ENCODE measurements at places on chromosomes 7 and 10.

- DNase-seq: no peak
Observed at GRCh38 chr10:43176271-43176670, 38.0 kb downstream of the CSGALNACT2 start.

GRCh38 chr10:130456616-130457015, 320.4 kb downstream of the GLRX3 start:
- no peak for DNase-seq

DNA sequence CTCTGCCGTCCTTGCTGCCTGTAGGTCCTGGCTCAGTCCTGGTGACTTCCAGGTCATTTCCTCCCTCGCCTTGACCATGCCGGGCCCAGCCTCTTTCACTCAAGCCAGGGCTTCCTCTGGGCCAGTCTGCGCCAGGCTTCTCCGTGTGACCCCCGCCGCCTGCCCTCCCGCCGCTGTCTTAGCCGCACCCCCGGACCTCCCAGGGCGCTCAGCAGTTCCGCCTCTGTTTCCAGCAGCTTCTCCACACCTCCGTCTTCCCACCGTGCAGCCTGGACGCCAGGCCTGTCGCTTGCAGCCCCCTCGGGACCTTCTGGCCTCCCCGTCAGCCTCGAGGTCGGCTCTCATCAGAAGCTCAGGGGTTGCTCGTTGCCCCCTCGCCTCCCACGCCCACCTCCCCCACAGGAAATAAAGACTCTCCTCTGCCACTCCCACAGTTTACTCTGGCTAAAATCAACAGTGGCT, 123.0 kb upstream of the FZD8 start:
- no peak for DNase-seq

- no peak for DNase-seq
Observed at GRCh38 chr7:24962418-24962962, 17.5 kb downstream of the OSBPL3 start.

- DNase-seq: peak; percentile 33
Observed at GRCh38 chr10:124200011-124200410, 106.6 kb upstream of the CHST15 start.

DNA sequence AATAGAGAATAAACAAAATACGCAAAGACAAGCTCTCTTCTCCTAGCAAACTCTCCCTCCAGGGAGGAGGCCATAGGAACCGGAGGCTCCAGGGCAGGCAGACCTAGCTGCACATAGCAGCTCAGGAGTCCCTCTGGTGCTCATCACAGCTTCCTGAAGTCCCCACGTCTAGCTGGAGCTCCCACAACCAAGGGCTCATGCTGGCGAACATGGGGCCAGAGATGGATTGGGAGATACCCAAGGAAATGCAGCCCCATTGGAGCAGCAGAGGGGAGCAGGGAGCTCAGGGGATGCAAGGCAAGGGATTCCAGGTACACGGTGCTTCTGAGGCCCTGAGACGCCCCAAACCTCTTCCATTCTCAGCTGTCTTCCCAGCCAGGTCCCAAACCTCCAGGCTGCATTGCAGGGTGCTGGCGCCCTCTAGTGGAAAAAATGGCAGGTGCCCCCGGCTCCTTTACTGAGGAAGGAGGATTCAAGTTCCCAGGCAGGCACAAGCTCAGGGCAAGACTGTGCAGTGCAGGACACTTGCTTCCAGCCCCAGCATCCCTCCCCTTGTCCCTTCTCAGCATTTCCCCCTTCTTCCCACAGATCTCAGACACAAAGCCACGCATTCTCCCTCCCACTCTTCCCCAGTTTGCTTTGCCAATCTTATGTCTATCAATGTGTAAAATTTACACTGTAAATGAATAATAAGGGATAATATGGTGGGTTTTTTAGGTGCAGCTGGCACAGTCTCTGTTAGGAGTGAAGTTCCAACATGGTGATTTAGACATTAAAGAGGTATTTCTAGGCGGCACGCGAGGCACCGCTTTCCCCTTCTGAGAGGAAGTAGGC, 46.2 kb downstream of the GPAM start:
- peak; percentile 52 for DNase-seq

GRCh38 chr7:8881916-8882315, 448.5 kb downstream of the NXPH1 start:
- DNase-seq: no peak

DNA sequence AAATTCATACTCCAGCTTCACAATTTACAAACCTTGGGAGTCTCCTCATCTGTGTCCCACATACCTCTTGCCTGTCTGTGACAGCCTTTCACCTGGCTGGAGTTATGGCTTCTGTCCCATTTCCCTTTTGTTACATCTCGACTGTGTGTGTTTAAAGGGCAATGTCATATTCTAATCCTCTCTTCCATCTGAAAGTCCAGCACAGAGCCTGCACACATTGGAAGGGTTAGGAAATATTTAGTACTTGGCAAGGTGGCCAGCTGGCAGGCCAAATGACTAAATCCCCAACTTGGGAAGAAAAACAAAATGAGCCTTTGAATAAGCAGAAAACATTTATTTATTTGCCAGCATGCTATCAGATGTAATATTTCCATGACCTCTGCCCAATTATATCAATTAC, 120.1 kb upstream of the STK17A start:
- no peak for DNase-seq

GRCh38 chr10:63684257-63684936, 163.2 kb downstream of the REEP3 start:
- no peak for DNase-seq
